ENCODE measurements at places on chromosomes 2 and 18.

DNA sequence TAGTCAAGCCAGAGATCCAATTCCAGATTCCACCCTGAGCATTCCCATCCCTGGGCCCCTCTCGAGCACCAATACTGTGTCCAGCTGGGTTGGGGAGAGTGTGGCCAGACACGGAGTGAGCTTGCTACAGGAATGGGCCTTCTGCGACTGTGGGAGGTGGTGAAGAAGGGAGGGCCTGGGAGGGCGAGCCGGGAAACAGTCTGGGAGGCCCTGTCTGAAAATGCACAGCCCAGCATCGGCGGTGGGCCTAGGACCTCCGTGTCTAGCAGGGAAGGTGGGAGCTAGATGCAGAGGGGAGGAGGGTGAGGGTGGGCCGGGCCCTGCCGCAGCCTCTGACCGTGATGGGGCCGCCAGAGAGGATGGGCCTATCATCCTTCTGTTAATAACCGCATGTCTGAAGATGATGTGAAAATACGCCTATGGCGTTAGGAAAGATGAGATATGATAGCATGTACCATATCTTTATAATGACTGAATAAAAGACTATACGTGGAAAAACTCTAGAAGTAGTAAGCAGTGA is 1.9 kb upstream of the OTOS start:
- no peak for DNase-seq

DNA sequence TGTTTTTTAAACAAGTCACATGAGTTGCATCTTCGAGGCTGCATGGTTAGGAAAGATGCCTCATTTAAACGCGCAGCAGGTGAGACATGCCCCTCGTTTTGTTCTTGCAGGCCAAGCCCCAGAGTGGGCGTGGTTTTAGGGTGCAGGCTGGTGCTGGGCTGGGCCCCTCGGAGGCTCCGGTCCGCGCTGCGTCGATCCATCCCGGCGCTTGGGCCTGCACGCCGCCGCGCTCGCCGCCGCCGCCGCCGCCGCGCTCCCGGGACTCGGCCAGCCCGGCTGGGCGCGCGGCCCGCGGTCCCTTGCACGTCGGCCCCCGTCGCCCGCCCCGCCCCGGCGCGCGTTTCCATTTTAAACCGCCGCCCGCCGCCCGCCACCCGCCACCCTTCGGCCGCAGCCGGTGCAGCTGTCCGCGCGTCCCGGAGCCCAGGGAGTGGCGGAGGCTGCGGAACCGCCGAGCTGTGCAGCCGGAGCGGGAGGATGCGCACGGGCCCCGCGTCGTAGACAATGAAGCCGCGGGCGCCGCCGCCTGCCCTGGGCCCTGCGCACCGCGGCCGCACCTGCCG is 175.5 kb downstream of the AGAP1 start:
- DNase-seq = peak; percentile 11

GRCh38 chr2:112834396-112835037 is 2.1 kb downstream of the IL1B start:
- DNase-seq = no peak

- DNase-seq = no peak
These were observed 3.0 kb upstream of the RPL37A start for GRCh38 chr2:216495656-216496055.

DNA sequence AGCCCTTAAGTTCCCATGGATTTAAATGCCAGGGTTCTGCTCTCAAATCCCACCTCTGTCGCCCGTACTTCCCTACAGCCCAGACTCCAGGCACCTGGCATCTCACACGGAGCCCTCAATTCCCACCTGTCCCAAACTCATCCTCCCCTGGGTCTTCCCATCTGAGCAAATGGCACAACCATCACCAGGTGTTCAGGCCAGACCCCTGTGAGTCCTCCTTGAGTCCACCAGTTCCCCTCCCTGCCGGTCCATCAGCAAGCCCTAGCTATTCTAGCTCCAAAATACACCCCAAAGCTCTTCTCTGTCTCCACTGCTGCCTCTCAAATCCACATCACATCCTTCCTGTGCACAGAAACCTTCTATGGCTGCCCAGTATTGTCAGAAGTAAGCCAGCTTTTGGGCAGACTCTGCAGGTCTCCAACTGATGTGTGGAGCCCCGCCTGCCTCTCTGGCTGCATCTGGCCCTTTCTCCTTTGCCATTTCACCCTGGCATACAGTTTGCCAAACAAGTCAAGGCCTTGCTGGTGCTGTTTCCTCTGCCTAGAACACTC is 67.7 kb downstream of the DNMT3A start:
- no peak for DNase-seq

GRCh38 chr2:76159042-76159648 is 448.4 kb upstream of the GCFC2 start:
- DNase-seq = no peak

DNA sequence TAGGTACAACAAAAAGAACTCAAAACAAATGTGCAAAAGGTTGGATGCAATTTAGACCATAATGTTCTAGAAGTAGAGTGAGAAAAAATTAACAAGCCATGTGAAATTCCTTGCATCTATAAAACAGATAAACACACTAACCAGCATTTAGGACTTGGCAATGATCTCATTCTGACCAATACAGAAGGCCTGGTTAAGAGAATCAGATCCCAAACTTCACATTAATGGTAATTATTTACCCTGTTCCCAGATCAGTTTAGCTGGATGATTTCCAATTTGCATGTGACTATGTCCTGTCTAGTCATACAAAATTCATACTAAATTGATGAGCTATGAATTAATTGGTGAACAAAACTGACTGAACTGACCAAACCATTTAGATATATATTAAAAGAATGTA is 98.4 kb upstream of the FIGN start:
- no peak for DNase-seq

DNA sequence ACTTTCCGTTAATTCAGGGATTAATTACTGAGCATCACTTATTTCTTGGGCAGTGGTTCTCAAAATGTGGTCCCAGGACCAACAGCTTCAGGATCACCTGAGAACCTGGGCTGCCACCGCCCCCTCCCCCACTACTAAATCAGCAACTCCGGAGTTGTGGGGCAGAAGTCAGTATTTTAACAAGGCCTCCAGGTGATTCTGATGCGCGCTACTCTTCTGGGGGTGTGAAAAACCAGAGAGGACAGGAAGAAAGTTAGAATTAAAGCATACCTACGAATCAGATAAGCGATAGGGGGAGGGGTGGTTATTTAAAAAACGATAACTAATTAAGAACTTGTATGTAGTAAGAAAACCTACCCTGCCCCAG is 319 bp downstream of the ZSCAN30 start:
- no peak for DNase-seq

- no peak for DNase-seq
These were observed 1223.1 kb upstream of the ZEB2 start for GRCh38 chr2:145743011-145743410.
